ENCODE measurements at places on chromosomes 7 and 10. TPM values are rescaled to one million over a fixed set of nuclear protein-coding genes. Genes with fewer than 3 reads are reported as not detected.
A peak's percentile ranks its signal among the peaks of the same experiment; 100 is the strongest.

DNA sequence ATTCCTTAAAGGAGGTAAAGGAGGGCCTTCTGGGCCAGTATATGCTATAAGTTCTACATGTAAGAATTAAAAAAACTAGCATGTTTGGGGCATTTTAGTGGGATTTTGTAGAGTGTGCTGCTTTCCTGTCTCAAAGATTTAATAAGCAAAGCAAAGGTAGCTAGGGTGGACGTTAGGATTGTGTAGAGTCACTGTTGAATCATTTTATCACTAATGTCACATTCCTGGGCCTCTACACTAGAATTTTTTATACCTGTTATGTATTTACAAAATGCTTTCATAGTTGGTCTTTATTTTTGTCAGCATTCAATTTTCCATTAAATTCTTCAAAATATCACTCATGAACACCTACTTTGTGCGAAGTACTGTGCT is 139.4 kb upstream of the PHYHIPL start:
- H3K4me1 ChIP-seq: no peaks in the 10 kb centered on the region
- H3K4me3 ChIP-seq: no peak overlapping the region
- no peaks in the 10 kb centered on the region for H3K36me3 ChIP-seq
- no peak for DNase-seq
- no peak overlapping the region for H3K27ac ChIP-seq

- peak overlapping the region; percentile 65 for H3K27ac ChIP-seq
- no peak overlapping the region for H3K4me3 ChIP-seq
- no peaks in the 10 kb centered on the region for H3K4me1 ChIP-seq
- no peaks in the 10 kb centered on the region for H3K27me3 ChIP-seq
These were observed 123.1 kb downstream of the NRBF2 start for GRCh38 chr10:63256009-63256773.

DNA sequence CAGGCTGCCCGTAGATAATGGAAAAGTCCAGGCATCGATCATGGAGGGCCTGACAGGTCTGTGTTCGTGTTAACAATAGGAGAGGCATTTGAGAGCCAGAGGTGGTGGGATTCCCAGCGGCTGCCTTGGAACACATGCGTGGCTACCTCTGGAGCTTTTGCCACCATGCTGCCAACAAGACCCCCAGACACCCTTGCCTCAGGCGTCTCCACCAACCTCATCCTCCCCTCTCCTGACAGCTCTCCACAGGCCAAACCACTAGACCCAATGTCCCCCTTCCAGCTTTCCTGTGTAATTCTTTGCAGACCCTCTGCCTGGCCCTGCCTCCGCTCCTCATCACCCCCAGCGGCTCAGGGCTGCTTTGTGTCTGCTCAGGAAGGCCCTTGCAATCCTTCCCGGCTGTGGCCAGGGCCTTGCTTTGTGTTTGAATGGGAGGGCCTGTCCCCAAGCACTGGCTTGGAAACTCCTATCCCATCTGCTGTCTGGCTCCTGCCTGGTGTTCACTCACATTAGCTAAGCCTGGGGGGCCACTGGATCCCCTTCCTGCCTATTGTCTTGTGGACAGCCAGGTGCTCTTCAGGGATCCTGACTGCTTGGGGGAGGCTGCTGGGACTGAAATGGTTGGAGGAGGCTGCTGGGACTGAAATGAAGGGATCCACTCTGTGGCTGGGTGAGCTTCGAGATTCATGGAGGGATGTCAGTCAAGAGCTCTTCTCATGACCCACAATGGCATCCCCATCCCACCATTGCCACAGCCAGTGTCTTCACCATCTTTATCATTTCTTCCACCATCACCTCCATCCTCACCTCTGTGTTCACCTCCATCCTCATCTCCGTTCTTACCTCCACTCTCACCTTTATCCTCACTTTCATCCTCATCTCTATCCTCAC is 60.8 kb upstream of the ELN start:
- H3K4me3 ChIP-seq: no peak overlapping the region
- H3K4me1 ChIP-seq: no peaks in the 10 kb centered on the region
- no peaks in the 10 kb centered on the region for H3K27me3 ChIP-seq

- H3K27ac ChIP-seq: no peak overlapping the region
- no peaks in the 10 kb centered on the region for H3K36me3 ChIP-seq
- H3K27me3 ChIP-seq: no peaks in the 10 kb centered on the region
- no peak for DNase-seq
These were observed 97.8 kb downstream of the CDH23 start for GRCh38 chr10:71494476-71494875.

- no peak overlapping the region for H3K4me3 ChIP-seq
- H3K27ac ChIP-seq: no peak overlapping the region
- no peaks in the 10 kb centered on the region for H3K27me3 ChIP-seq
- H3K4me1 ChIP-seq: no peaks in the 10 kb centered on the region
- no peaks in the 10 kb centered on the region for H3K36me3 ChIP-seq
- no peak for DNase-seq
These were observed 225.6 kb upstream of the IGFBP3 start for GRCh38 chr7:46146454-46147255.

- no peaks in the 10 kb centered on the region for H3K36me3 ChIP-seq
- H3K27ac ChIP-seq: no peak overlapping the region
- no peaks in the 10 kb centered on the region for H3K4me1 ChIP-seq
- no peak overlapping the region for H3K4me3 ChIP-seq
- no peak for DNase-seq
- no peaks in the 10 kb centered on the region for H3K27me3 ChIP-seq
These were observed 268.0 kb upstream of the SEMA3D start for GRCh38 chr7:85454904-85455303.

The WNT2 gene
- 6.5 TPM for total RNA-seq

The KLF14 gene
- total RNA-seq: not detected
